ENCODE measurements at places on chromosomes 5 and 9.

DNA sequence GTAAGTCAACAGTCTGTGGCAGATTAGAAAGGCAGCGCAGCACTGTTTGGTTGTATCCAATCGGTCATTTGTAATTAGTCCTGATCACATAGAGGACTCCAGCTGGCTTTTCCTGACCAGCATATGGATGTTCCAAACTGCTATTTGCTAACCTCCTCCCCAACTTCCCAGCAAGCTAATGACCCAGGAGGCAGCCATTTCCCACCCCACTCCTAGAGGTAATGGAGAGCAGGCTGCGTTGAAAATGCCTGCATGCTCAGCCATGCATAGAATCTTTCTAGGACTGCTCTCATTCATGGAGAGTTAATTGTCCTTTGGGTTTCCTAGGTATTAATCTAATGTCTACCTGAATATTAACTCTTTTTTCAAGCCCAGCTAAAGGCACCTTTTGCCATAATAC lies 850.6 kb upstream of the WWC1 start:
- no peak for DNase-seq

DNA sequence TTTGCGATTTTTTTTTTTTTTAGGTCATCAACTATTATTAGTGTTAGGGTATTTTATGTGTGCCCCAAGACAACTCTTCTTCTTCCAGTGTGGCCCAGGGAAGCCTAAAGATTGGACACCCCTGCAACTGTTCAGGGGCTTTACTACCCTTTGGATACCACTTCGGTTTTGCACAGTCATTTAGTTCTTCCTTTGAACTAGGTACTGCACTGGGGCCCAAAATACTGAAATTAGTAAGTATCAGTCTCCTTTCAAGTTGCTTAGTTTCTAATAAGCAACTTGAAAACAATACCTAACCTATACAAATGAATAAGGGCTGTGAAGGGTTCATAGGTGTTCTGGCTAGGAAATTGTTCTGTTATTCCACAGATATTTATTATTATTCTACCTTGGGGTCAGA lies 45.3 kb downstream of the CWC27 start:
- no peak for DNase-seq

DNA sequence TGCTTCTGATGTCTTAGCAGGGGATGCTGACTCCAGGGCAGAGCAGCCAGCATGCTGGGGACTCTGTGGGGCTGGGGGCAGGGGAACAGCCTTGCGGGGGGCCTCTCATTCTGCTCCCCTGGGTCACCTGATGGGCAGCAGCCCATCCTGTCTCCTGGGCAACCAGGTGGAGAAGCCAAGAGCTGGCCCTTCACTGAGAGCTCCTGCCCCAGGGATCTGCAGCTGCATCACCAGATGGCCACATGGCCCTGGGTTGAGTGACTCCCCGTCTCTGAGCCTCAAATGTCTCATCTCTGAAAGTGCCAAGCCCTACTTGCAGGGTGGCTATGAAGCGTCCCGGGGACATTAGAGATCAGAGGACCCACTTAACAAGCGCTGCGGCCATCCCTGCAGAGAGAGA lies 49.1 kb downstream of the LRSAM1 start:
- no peak for DNase-seq

- no peak for DNase-seq
Measured at GRCh38 chr5:2802693-2803365, 51.4 kb upstream of the IRX2 start.

DNA sequence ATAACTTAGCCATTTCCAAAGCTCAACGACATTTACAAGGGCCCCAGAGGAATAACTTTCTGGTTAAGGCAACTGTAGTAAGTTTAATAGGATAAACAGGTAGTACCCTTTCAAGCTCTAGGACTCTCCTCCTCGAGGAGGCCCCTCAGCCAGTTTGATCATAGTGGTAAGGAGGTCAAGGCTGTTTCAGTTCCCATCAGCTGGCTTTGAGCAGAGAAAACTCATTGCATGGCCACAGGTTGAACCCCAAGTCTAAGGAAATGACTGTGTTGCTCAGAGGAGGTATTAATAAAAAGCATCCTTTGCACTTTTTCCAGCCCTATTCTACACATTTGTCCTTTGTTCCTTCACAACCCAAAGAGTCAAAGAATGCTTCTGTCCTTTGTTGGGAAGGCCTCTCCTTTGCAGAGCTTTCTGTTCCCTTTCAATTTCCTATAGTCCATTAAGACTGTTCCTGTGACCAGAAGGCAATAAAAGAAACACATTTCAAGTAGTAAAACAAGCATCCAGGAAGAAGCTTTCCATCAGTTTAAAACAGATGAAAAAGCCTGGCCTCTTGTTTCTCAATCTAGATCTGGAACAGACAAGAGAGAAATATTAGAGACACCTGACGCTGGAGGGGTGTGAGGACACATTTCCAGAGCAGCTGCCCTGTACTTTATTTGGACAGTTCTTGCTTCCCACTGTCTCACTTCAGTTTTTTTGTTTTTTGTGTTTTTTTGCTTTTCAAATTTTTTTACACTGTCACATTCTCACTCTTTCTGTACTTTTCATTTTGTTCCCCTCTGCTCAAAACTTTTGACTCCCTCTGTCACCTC lies 54.1 kb downstream of the PRRC1 start:
- no peak for DNase-seq

DNA sequence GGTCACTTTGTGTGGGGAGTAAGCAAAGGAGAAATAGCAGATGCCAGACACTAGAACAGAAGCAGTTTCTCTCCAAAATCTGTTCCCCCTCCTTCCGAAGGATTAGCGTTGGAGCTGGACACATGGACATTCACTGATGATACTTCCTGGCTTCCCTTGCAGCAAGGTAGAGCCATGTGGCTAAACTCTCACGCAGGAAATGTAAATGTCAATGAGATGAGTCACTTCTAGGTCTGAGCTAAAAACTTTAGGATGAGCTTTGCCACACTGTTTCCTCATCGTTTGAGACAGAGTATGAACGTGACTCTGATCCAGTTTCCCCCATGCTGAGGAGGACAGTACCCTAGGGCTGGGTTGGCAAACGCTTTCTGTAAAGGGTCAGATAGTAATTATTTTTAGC lies 5.1 kb downstream of the BHMT2 start:
- DNase-seq, result no peak

DNA sequence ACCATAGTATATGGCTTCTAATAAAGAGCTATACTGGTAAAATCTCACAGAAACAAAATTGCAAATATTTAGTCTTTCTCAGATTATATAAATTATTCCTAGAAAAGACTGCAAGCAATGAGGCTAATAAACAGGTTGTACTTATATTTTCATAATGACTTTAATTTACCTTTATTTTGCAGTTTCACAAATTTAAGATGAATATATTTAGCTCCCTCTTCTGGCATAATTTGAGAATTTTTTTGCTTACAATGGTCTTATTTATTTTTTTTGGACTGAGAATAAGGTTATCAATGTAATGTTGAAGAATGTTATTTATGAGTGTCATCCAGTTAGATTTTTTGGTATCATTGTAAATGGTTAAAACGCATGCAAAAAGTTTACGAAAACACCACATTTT lies 56.7 kb downstream of the PIK3R1 start:
- no peak for DNase-seq

GRCh38 chr5:171569065-171569712 lies 149.7 kb downstream of the FGF18 start:
- no peak for DNase-seq

GRCh38 chr5:72605632-72606031 lies 98.4 kb upstream of the ZNF366 start:
- no peak for DNase-seq

DNA sequence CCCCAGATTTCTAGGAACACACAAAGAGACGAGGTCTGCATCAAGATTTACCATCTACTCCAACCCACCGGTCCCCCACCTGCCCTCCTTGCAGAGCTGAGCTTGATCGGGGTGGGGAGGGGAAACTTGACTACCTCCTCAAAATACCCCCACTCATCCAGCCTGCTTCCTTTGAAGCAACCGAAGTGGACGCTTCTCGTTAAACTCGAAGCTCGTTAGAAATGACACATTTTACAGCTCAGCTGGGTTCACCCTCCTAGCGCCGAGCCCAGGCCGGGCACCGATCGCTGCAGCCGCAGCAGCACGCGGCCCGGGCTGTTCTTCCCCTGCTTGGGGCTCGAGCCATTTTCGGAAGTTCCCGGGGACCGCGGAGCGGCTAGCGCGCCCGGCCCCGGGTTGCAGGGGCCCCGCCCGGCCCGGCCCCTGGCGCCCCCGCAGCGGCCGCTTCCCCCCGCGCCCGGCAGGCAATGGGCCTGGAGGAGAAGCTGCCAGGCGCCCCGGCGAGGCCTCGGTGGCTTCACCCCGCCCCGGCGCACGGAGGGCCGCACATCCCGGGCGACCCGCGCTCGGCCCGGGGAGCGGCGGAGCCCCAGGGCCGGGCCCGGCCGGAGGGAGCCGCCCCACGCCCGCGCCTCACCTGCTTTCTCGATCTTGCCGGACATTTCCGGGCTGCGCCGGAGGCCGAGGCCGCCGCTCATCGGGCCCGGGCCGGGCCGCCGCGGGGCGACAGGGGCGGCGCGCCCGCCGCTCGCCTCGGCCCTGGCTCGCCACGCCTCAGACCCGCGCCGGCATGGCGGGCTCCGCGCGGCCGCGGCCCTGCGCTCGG lies 530 bp downstream of the RAPGEF1 start:
- no peak for DNase-seq

DNA sequence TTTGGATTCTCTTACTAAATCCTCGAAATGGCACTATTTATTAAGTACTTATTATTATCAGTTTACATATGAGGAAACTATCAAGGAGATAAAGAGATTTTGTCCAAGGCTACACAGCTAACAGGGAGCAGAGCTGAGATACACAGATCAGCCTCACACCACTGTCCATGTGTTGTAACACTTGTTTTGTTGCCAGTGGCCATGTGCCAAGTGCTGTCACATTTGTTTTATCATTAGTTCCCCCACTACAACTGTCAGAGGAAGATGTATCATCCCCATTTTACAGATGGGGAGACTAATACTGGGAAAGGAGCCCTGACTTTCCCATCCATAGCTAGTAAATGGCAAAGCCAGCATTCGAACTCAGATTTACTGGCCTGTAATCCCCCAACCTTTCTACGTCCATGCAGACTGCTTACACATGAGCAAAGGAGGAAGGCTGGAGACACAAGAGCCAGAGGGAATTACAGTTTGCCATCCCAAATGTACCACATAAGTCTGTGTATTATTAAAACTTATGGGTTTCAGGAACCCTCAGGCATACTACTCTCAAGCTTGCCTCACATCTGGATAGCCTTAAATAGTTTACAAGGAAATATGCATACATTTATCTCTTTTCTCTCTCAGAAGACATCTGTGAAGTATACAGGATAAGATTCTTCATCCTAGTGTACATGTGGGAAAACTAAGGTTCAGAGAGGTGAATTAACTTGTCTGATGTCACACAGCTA lies 25.1 kb downstream of the PAPPA start:
- no peak for DNase-seq

Measured in iPS DF 19.7 (cell line).